Vagina (tissue), 2 donors: ENCODE measurements at places on chromosomes 7 and 10. TPM values are rescaled to one million over a fixed set of nuclear protein-coding genes. Genes with fewer than 3 reads are reported as not detected.

The AKAP9 gene
- 75.4 TPM for total RNA-seq

The TACC2 gene
- 76.4 TPM for total RNA-seq

The TCERG1L gene
- not detected for total RNA-seq

The NRG3 gene
- total RNA-seq, result not detected

The TUBAL3 gene
- total RNA-seq, result not detected

- no peak for DNase-seq
Observed at GRCh38 chr7:3588341-3588740, 287.3 kb downstream of the SDK1 start.

- DNase-seq, result no peak
Observed at GRCh38 chr7:136062625-136063325, 85.6 kb upstream of the MTPN start.

DNA sequence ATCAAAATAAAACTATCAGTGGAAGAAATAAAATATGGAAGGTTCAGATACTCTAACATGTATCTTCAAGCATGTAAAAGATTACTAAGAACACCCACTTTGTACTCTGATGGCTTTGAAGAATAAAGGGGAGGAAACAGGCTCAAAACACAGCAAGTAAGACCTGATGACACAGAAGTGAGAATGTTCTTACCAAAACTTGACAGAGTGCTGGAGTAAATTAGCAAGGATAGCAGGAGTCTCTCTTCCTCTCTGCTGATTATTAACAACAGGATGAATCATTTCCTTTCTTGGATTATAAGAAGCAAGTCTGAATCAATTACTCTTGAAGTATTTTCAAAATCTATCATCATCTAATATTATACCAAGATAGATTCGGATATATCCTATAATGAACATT lies 47.5 kb downstream of the GLI3 start:
- no peak for DNase-seq

GRCh38 chr10:128318366-128318765 lies 192.1 kb upstream of the MKI67 start:
- DNase-seq, result no peak

DNA sequence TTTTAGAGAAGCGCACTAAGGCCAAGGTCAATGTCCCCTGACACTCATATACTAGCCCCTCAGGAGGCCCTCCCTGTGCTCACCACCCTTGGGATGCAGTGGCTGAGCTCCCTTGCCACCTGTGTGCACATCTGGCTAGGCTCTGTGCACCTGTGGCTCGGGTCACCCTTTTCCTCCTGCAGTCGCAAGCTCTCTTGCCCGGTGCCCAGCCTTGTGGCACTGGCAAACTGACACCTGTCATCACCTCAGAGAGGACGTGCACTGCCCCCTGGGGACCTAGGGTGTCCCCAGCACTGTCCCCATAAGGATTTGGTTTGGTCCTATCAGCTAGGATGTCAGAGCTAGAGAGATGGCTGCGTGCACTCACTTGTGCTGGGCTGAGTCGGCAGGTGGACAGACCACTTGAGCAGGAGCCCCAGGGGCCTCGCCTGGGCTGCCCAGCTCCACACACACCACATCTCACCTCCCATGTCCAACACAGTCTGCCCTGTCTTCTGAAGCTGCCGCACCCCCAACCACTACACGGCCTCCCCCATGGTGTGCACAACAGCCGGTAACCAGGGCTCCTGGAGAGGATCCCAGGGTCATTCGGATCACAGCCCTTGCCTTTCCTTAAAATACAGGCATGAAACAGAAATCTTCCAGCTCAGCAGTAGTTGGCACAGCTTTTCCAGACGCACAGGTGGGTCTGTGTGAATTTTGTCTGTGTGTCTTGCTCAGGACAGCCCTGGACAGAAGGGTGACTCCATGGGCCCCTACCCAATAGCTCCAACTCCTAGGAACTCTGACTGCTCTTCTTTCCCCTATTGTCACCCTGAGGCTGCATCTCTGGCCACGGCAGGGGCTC lies 111.0 kb downstream of the GRID1 start:
- peak; percentile 65 for DNase-seq

- DNase-seq, result no peak
Observed at GRCh38 chr10:131683281-131683861, 217.4 kb upstream of the PPP2R2D start.

- no peak for DNase-seq
Observed at GRCh38 chr7:112422842-112423496, 27.3 kb upstream of the IFRD1 start.

- no peak for DNase-seq
Observed at GRCh38 chr7:112537822-112538387, 57.1 kb downstream of the LSMEM1 start.

DNA sequence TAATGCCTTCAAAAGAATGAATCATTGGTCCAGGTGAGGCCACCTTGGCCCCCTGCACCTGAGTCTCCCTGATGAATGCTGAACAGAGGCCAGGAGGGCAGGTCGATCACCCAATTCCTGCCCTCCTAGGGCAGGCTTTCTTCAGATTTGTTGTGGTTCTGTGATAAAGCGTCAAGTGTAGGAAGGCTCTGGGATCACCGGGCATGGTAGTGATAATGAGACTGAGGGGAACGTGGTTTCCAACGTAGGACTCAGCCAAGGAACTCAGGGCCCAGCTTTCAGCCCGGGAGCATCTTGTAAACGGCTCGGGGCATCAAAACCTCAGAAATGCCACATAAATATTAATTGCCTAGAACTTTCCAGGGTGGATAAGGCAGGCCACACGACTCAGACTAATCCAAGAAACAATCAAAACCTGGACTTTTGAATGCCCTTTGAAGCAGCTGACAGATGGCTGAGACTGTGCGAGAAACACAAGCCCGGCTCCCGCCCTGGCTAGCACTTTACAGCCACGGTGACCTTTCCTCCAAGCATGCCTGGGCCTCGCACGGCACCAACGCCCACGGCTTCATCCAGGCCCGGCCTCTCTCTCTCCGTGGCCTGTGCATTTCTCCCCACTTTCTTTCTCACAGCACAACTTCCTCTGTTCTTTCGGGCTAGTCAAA lies 239.3 kb upstream of the GRB10 start:
- peak; percentile 56 for DNase-seq

DNA sequence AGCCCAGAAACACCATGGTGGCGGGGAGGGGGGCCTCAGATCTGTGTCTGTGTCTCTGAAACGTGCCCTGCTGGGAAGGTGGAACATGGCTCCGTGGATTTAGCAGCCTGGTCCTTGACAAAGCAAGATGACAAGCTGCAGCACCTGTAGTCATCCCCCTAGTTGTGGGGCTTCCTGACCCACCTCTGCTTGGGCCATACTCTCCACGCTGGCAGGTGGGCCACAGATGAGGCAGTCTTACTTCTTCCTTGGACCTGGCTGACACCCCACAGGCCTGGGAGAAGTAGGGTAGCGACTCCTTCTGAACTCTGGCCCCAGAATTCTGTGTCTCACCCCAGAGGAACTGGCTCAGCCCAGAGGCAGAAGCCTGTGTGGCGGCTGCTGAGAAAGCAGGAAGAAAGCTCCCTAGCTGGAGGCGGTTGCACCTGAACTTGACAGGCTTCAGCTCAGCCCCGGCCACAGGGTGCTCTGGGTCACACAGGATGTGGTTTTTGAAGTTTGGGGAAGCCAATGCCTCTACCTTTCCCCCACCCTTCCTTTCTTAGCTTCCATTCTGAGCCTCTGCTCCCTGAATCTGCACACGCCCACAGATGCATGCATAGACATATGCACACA lies 113.9 kb downstream of the ABLIM1 start:
- no peak for DNase-seq

DNA sequence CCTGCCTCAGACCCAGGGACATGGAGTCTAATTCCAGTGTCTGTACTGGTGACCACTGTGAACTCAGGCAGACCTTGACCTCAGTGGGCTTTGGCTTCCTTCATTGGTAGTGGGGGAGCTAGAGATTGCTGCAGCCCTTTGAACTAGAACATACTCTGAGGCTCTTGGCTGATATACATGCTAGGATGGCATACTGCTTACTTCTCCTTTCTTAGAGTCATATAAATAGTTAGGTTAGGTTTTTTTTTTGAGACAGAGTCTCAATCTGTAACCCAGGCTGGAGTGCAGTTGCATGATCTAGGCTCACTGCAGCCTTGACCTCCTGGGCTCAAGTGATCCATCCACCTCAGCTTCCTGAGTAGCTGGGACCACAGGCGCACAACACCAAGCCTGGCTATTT lies 49.7 kb downstream of the TMEM178B start:
- no peak for DNase-seq

- no peak for DNase-seq
Observed at GRCh38 chr10:90746829-90747228, 111.0 kb downstream of the HTR7 start.

DNA sequence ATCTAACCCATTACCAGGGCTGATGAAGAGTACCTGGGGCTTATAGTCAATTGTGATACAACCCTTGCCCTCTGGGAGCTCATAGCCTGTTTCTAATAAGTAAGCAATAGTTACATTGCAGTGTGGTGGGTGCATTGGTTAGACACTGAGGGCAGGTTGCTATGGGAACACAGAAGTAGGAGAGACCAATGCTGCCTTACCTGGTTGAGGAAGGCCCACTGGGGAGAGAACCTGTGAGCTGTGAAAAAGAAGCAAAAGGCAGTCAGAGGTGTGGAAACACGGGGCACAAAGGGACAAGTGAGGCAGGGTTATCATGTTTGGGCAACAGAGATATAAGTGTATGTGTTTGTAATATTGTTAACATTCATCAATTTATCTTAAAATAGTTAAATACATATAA lies 51.9 kb downstream of the WDFY4 start:
- no peak for DNase-seq
